ENCODE measurements at places on chromosomes 5 and 9. TPM values are rescaled to one million over a fixed set of nuclear protein-coding genes. Genes with fewer than 3 reads are reported as not detected.

SPINK1 gene
- 1.0 TPM for polyA plus RNA-seq

JAKMIP2 gene
- 6.5 TPM for polyA plus RNA-seq

- no peak for DNase-seq
Measured at GRCh38 chr5:54329731-54330709, 19.6 kb upstream of the ARL15 start.

DNA sequence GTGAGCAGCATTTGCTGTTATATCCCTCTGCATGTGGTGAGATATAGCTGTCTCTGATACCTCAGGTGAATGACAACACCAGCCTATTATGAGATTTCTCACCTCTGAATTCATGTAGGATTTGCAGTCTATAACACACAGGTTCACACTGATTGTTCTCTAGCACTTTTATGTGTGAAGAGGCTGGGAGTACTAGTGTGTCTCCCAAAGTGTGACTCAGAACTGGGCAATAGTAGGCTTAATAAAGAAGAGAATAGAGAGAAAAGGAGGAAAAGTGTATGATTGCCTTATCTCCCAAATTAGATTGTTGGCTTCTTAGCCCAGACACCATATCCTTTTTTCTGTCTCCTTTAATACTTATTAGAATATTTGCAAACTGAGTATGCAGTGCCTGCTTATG lies 232.0 kb downstream of the PJA2 start:
- DNase-seq, result no peak

DNA sequence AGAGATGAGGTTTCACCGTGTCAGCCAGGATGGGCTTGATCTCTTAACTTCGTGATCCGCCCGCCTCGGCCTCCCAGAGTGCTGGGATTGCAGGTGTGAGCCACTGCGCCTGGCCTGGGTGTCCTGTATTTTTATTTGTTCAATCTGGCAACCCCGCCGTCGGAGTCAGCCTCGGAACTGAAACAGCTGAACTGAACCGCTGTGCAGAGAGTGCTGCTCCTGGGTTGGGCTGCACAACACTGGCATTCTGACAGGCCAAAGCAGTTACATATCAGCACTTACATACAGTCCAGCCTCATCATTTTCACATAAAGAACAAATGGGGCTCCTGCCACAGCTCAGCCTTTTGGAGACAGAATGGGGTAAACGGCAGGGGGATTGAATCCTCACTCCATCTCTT lies 185.6 kb downstream of the C9orf50 start:
- no peak for DNase-seq

GRCh38 chr5:4518903-4519672 lies 621.0 kb upstream of the ADAMTS16 start:
- DNase-seq, result no peak

DNA sequence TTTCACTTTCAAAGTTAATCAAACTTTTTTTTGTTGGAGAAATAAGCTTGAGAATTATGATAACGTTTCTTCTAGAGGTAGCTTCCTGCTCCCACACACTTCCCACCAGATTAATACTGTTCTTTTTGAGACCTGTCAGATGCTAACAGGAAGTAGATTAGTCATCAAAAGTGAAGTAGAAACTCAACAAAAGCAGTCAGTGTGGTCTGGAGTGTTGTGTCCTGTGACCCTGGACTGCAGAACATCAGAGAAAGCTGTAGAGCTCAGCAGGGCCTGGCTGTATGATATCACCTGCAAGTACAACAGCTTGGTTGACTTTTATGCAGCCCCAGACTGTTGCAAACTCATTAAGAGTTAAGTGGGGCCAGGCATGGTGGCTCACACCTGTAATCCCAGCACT lies 495.7 kb upstream of the CYLC2 start:
- DNase-seq, result no peak

GRCh38 chr5:139523635-139524445 lies 37.3 kb upstream of the UBE2D2 start:
- DNase-seq, result no peak

Data from right lung (tissue), 10 donors.